ENCODE measurements at places on chromosomes 6 and 20. TPM values are rescaled to one million over a fixed set of nuclear protein-coding genes. Genes with fewer than 3 reads are reported as not detected.

The FERMT1 gene
- 98.4 TPM for total RNA-seq

The CST4 gene
- total RNA-seq = not detected

The BMP2 gene
- total RNA-seq = 5.6 TPM

The RGS17 gene
- 0.47 TPM for total RNA-seq

The ROS1 gene
- 0.30 TPM for total RNA-seq

The KCNS1 gene
- total RNA-seq = 0.91 TPM

The DEF6 gene
- 52.8 TPM for total RNA-seq

The OR2J3 gene
- not detected for total RNA-seq

The RAD21L1 gene
- total RNA-seq = not detected

The PSMA7 gene
- total RNA-seq = 607 TPM

The TREM2 gene
- 5.7 TPM for total RNA-seq

The FOXO3 gene
- total RNA-seq = 18.1 TPM

The DCDC2 gene
- not detected for total RNA-seq

The MOG gene
- not detected for total RNA-seq

The CCN5 gene
- not detected for total RNA-seq

The SLC22A3 gene
- 2.5 TPM for total RNA-seq

The DNMT3B gene
- 4.7 TPM for total RNA-seq

The SLC17A2 gene
- total RNA-seq = not detected

The BPIFA2 gene
- not detected for total RNA-seq

The LSM14B gene
- 20.8 TPM for total RNA-seq

The PTK7 gene
- total RNA-seq = 123 TPM

The NCOA5 gene
- total RNA-seq = 14.0 TPM

The KCTD20 gene
- total RNA-seq = 26.0 TPM

The THBS2 gene
- total RNA-seq = 216 TPM

The ULBP2 gene
- total RNA-seq = 14.1 TPM

The XKR7 gene
- total RNA-seq = not detected

The SLC17A1 gene
- total RNA-seq = not detected

The GZF1 gene
- total RNA-seq = 6.5 TPM

The MUCL3 gene
- not detected for total RNA-seq

The BPIFB4 gene
- not detected for total RNA-seq

The SLC17A3 gene
- total RNA-seq = not detected

The GPX5 gene
- total RNA-seq = not detected

The PNPLA1 gene
- not detected for total RNA-seq

The C4A gene
- 1.7 TPM for total RNA-seq

The BPIFA1 gene
- not detected for total RNA-seq

The HDAC2 gene
- 57.9 TPM for total RNA-seq

The DDX43 gene
- total RNA-seq = 1.6 TPM

The C6orf163 gene
- total RNA-seq = 2.5 TPM

The SSTR4 gene
- not detected for total RNA-seq

The NKX2-4 gene
- not detected for total RNA-seq

The CLPSL2 gene
- total RNA-seq = not detected

The SLC4A11 gene
- total RNA-seq = 6.8 TPM

The RSPO3 gene
- not detected for total RNA-seq

The ZNF334 gene
- 1.1 TPM for total RNA-seq
